ENCODE measurements at places on chromosomes 4 and X.

- no peak for DNase-seq
Measured at GRCh38 chrX:126552313-126553022, at the start of gene DCAF12L1. Gene DCAF12L1 (minus strand): TSS chrX:126552814. CDS start chrX:126552608, 206 bp downstream.

DNA sequence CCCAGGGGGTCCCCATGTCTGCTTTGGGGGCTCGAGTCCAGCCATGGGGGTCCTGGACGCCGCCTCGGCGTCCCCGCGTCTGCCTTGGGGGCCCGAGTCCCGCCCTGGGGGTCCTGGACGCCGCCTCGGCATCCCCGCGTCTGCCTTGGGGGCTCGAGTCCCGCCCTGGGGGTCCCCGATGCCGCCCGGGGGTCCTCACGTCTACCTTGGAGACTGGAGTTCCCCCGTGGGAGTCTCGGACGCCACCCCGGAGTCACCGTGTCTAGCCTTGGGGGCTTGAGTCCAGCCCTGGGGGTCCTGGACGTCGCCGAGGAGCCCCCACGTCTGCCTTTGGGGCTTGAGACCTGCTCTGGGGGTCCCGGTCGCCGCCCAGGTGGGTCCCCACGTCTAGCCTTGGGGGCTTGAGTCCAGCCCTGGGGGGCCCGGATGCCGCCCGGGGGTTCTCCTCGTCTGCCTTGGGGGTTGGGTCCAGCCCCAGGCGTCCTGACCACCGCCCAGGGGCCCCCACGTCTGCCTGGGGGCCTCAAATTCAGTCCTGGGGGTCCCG is 1.1 kb upstream of the GTPBP6 start:
- DNase-seq = no peak

DNA sequence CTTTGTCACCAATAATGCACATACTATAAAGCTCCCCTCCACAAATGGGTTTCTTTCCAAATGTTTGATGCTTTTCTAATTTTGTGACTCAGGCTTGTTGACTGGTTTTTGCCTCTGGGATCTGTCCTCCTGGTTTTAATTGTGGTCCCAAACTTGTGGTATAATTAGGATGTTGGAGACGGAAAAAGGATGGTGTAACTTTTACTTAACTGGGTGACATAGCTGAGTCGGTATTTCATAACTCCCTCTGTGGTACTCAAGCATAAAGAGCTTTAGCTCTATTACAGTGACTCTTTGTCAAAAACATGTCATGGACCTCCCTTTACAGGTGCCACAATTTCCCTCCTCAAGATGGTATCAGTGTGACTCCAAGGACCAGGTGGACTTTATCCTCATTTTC is 119.7 kb upstream of the RBPJ start:
- no peak for DNase-seq

DNA sequence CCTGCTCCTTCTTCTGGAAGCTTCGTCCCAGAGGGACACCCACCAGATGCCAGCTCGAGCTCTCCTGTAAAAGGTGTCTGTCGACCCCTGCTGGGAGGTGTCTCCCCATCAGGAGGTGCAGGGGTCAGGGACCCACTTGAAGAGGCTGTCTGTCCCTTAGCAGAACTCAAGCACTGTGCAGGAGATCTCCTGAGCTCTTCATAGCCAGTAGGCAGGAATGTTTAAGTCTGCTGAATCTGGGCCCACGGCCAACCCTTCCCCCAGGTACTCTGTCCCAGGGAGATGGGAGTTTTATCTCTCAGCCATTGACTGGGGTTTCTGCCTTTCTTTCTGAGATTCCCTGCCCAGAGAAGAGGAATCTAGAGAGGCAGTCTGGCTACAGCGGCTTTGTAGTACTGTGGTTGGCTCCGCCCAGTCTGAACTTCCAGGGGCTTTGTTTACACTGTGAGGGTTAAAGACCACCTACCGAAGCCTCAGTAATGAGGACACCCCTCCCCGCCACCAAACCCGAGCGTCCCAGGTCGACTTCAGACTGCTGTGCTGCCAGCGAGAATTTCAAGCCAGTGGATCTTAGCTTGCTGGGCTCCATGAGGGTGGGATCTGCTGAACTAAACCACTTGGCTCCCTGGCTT is 1383.0 kb upstream of the TENM3 start:
- no peak for DNase-seq

GRCh38 chr4:157840034-157840433 is 332.8 kb downstream of the GASK1B start:
- no peak for DNase-seq

DNA sequence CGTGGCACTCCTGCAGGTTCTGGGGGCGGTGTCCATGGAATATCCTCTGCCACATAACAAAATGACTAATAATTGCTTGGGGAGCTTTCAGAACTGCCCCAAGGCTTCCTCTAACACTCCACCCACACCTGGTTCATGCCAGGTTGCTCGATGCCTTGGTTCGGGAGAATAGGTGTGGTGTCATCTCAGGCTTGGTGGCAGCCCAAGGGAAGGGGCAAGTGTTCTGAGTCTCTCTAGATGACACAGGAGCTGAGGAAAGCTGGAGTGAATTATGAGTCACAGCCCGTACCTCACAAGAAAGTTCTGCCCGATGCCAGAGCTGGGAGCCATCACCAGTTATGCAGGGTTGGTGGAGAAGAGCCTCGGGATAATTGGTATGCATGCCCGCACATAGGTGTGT is 14.7 kb downstream of the FTSJ1 start:
- DNase-seq = no peak

- no peak for DNase-seq
Measured at GRCh38 chr4:66328803-66329574, 658.7 kb upstream of the EPHA5 start.

- no peak for DNase-seq
Measured at GRCh38 chr4:147840838-147841738, 109.2 kb downstream of the ARHGAP10 start.

DNA sequence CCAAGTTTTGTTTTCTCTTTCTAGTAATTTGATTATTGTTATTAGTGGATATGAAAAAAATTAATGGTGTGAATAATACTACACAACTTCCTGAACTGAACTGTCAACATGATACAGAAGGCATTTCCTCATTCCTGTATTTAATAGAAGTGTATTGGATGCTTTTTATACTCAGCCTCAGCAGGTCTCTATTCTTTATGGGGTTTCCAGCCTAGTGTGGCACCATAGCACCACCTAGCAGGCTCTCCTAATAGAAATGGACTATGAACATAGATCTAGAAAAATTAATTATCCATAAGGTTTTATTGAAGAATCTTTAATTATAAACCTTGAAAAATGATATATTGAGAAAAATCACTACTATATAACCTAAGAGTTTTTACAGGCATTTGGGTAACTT is 52.4 kb downstream of the GLRB start:
- DNase-seq = no peak

DNA sequence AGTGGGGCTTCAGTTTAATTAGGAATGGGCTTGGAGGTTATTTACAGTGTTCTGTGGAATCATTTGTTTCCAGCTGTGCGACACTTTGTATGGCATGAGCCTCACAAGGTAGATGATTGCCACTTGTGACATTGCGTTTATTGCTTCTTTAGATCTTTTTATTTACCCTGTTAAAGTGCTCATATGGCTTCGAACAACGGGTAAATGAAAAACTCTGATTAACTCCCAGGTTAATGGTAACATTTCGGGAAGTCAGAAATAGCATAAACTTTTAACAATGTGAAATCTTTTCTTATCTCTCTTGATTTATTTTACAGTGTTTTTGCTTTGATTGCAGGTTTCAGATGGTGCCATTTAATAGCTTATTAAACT is 494.3 kb downstream of the IDS start:
- DNase-seq = no peak

- DNase-seq = no peak
Measured at GRCh38 chr4:172858731-172859230, 309.8 kb upstream of the GALNT7 start.

GRCh38 chr4:107034091-107034995 is 1.8 kb downstream of the DKK2 start:
- DNase-seq = no peak

Data from urinary bladder (tissue), 4 donors.